ENCODE measurements at places on chromosomes 4 and X.

DNA sequence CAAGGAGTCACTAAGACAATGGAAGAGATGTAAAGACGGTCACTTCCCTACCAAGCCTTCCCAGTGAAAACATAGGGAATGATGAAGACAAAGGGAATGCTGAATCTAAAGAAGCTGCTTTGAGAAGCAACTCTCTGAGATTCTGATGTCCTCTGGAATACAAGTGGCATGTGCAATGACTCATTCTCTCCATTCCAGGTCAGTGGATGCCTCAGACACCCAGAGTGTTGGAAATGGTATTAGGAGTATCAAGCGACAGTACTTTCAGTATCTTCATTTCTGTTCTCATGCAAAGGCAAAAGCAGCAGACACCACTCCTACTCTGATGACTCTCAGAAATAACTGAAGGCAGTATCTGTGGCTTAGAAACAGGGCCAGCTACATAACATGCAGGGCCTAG is 102.6 kb downstream of the FSTL5 start:
- DNase-seq, result peak; percentile 6

GRCh38 chr4:1323635-1324442 is 23.2 kb upstream of the UVSSA start:
- DNase-seq, result peak; percentile 46

DNA sequence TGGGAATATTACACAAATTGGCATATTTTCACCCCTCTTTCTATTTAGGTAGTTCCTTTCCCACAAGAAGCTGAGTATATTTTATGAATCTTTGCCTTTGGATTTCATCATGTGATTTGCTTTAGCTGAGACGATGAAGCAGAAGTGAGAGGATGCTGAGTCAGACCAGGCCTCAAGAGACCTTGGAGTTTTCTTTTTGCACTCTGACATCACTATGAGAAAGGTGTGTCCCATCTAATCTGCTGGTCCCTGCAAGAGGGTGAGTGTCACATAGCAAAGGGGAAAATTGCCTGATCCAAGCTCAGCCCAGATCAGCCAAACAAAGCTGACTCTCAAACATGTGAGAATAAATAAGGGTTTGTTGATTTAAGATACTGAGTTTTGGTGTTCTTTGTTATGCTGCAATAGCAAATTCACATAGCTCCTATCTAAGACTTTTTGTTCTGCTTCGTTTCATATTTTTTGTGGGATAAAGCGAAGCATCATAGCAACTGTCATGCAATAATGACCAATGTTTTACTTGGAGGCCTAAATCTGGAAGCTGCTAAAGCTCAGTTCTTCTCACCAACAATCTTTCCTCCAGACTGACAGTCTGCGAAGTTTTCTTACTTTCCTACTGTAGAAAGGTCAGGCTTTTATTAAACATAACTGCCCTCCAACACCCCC is 176.9 kb downstream of the PDHA2 start:
- DNase-seq, result peak; percentile 24

DNA sequence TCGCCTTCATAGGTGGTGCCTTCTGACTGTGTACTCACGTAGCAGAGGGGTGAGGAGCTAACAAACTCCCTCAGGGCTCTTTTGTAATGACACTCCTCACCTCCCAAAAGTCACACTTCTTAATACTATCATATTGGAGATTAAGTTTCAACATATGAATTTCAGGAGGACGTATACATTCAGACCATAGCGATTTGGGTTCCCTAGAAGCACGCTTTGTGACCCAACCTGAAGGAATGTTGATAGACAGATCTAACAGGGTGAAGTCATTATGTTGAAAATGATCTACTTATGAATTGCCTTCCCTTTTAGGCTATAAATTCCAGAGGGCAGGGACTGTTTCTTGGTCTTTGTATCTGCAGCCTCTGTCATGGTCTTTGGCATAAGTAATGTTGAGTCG is 3.2 kb upstream of the KLHL34 start:
- no peak for DNase-seq

GRCh38 chr4:67879486-67879885 is 4.3 kb downstream of the TMPRSS11D start:
- peak; percentile 12 for DNase-seq

DNA sequence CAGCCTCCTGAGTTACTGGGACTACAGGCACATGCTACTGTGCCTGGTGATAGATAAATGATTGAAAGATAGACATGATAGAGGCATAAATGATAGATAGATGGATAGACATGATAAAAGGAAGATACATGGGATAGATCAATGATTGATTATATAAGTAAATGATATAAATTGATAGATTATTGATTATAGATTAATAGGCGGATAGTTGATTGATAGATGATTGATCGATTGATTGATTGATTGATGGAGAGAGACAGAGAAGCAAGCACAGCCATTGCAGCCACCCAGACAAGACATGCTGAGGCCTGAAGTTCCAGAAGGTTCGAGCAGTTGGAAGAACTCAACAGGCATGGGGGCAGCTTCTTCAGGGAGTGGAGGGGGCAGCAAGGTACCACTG is 17.7 kb upstream of the PLXNB3 start:
- DNase-seq, result no peak

- DNase-seq, result no peak
These were observed 8.4 kb upstream of the RXFP1 start for GRCh38 chr4:158513256-158513655.

- no peak for DNase-seq
These were observed 74.0 kb downstream of the AFF2 start for GRCh38 chrX:148574237-148574973.

DNA sequence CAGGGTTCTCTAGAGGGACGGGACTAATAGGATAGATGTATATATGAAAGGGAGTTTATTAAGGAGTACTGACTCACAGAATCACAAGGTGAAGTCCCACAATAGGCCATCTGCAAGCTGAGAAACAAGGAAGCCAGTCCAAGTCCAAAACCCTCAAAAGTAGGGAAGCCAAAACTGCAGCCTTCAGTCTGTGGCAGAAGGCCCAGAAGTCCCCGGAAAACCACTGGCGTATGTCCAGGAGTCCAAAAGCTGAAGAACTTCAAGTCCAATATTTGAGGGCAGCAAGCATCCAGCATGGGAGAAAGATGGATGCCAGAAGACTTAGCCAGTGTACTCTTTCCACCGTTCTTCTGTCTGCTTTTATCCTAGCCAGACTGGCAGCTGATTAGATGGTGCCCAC is 227.2 kb downstream of the KCTD8 start:
- DNase-seq, result no peak

DNA sequence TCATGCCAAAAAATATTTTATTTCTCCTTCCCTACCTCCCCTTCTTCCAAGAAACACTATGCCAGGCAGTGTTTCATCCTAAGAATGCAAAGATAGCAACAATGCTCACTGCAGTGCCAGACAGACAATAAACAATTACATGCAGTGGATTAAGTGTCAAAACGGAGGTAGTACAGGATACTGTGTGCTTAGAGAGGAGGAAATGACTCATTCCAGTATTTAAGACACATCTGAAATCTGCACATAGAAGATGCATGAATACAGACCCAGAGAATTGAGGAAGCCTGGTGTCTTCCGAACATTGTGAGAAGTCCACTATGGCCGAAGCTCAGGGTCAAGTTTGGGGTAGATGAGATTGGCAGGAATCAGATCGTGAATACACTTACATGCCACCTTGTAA is 326.4 kb downstream of the PPP3CA start:
- DNase-seq, result peak; percentile 25

- no peak for DNase-seq
These were observed 11.1 kb downstream of the ADH1C start for GRCh38 chr4:99341426-99341825.

DNA sequence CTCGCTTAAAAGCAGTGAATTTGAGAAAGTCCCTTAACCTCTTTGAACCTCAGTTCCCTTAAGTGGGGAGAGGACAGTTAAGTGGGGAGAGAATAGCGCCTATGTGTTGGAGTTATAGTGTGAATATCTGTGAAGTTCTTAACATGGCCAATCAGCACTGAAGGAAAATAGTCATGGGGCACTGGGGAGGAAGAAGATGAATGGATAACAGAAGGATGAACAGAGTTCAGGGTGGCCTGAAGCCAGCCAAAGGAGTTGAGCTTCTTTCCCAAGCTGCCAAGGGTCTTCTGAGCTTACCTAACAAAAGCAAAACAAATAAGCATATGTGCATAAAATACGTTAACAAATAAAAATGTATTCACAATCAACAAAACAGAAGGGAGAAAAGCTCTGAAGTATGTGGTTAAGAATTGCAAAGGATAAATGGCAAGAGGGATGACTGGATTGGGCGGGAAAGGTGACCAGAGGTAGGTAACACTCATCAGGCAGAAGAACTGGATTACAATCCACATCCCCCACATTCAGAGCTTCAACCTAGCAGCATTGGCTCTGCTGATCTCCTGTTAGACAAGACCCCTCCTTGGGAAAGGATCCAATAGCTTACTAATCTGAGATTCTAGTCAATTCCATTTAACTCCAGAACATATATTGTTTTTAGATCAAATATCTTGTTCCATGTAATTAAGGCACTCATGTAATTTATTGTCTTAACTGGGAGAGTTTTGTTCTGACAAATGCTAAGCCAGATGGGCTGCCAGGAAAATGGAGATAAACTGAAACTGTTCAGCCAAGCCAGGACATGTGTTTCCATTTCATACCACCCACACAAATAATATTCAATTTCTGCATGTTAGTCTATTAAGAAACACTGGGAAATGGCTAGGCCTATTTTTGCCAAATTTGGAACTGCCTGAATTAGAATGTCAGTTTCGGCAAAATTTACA is 221.2 kb downstream of the LDB2 start:
- DNase-seq, result peak; percentile 32

DNA sequence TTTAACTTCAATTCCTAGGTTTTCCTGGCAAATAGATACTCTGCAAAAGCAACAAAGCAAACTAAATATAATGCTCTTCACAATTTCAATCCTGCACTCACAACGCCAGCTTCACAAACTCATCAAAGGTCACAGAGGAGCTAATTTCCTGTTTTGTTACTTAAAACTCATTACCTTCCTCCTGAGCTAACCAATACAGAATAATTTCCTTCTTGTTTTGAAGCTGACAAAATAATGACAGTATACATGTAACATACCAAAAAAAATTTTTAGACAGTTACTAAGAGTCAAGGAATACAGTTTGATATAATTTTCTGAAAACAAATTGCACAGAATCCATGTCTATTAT is 17.9 kb downstream of the CNOT6L start:
- no peak for DNase-seq

GRCh38 chr4:8664031-8664805 is 71.7 kb downstream of the CPZ start:
- DNase-seq, result no peak

GRCh38 chr4:155353923-155354540 is 22.7 kb downstream of the MAP9 start:
- DNase-seq, result no peak

- DNase-seq, result peak; percentile 58
These were observed 27.9 kb upstream of the KIAA1210 start for GRCh38 chrX:119155416-119156035.

GRCh38 chrX:134688839-134689238 is 30.6 kb upstream of the PLAC1 start:
- no peak for DNase-seq

DNA sequence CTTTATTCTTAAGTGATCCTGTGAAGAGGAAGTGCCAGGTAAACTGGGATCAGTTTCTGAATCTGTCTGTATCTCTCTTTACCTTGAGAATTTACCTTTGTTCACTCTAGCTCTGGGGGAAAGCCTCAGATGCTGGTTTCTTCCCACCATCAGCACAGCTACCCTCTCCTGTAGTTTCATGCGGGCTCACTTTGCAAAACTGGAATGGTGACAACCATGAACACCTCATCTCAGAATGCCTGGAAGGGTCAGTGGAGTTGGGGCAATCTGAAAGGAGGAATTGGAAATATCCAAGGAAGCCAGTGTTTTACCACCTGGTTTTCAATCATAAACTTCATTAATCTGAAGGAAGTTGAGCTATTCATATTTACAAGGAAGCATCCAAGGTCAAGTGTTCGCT is 30.8 kb upstream of the DCX start:
- DNase-seq, result no peak

DNA sequence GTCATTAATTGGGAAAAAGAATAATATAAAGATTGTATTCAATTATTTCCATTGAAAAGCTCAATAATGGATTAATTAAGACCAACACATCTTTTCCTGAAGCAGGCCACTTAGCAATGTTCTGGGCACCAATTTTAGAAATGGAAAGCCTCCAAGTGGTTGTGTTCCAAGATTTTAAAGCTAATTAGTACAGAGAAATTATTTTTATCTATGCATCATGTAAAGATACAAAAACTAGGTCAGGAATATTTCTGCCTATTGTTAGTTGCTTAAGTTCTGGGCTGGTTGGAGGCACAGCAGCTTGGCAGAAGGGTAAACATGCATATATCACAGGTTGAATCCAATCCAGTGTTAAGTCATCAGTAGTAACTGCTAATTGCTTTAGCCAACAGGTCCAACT is 101.9 kb downstream of the RASL11B start:
- no peak for DNase-seq

DNA sequence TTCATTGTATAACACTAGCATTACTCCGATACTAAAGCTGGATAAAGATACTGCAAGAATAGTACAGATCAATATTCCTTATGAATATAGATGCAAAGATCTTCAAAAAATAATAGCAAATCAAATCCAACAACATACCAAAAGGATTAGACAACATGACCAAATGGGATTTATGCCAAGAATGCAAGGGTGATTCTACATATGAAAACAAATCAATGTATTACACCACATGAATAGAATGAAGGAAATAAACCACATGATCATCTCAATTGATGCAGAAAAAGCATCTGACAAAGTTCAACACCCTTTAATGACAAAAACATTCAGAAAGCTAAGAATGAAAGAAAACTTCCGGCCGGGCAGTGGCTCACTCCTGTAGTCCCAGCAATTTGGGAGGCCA is 42.8 kb downstream of the CUL4B start:
- peak; percentile 30 for DNase-seq

- peak; percentile 20 for DNase-seq
These were observed 122.9 kb downstream of the C4orf33 start for GRCh38 chr4:129218897-129219296.

DNA sequence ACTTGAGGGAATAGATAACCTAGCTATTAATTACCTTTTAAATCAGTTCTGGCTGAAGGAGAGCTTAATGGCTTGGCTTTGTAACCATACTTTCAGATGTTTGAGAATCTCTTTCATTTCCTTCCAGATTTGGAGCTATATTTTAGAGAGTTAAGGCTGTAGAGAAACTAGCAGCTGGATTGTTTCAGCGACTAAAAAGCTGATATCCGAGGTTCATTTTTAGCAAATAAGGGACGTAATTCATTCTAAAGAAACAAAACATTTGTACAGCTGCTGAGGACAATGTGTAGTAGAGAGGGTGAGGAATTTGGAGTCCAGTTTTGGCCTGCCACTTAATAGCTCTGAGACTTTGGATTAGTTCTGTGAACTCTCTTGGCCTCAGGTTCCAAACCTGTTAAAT is 12.2 kb downstream of the OSTC start:
- DNase-seq, result no peak
